Left kidney (tissue), 8 donors: ENCODE measurements at places on chromosomes 7 and 10. TPM values are rescaled to one million over a fixed set of nuclear protein-coding genes. Genes with fewer than 3 reads are reported as not detected.

DNA sequence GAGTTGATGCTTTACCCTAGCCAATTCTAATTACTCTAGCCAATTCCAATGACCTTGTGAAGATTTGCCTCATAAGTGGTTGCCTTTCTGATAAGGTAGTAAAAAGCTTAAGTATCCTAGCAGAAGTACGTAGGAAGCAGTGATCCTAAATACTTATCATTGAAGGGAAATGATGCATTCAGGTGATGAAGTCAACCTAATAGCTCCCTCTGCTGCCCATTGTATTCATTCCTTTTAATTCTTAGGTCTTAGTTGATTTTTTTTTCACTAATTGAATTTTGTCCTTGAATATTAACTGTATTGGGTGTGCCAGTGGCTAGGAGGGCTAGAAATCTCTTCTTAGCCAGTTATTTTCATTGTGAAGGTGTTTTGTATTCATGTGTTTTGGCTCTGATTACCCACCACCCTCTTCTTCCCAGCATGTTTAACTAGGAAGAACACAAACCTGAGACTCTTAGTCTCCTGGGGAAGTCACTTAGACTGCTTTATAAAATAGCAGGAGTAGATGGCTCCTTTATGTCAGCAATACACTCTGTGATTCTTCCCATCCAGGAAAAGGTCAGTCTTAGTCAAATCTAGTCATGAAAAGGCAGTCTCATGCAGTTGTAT, 46.3 kb downstream of the PLEKHA8 start:
- peak; percentile 21 for DNase-seq

DNA sequence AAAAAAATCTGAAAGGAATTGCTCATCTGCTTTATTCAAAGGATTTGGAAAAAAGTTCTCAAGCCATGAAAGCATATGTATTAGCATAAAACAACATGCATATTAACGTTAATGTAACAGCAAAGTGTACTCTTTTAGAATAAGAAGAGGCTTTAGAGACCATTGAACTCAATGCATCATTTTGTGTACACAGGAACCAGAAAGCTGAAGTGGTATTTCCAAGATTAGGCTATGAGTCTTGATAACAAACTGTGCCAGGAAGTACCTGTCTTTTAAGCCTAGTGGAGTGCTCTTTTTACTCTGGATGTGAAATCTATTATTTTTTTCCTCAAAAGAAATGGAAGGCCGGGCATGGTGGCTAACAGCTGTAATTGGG, 164.2 kb downstream of the THSD7A start:
- DNase-seq: no peak

DNA sequence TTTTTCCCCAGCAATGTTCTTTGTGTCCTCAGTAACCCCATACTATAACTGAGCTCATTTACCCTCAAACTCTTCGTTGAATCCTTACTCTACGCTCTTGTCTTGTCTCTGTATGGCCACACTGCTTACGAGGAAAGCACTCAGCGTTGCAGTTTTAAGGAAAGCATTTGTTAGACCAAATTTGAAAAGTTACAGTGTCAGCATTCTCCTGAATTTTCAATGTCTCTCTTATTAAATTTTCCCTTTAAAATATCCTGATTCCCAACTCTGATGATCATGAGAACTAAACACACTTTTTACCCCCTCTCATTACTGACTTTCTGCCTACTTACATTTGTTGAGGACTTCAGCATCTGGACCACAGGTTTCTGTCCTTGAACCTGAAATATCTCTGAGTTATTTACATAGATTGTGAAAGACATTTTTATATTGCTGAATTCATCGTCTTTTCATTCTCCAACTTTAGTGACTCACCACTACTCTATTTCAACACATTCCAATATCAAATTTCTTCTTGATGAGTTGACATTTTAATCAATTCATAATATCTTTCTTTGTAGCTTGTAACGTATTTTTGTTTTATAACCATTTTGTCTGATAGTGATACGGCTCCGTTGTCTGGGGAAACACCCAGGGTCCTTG, 19.8 kb upstream of the VWDE start:
- no peak for DNase-seq

The KCNMA1 gene
- polyA plus RNA-seq: 3.6 TPM

DNA sequence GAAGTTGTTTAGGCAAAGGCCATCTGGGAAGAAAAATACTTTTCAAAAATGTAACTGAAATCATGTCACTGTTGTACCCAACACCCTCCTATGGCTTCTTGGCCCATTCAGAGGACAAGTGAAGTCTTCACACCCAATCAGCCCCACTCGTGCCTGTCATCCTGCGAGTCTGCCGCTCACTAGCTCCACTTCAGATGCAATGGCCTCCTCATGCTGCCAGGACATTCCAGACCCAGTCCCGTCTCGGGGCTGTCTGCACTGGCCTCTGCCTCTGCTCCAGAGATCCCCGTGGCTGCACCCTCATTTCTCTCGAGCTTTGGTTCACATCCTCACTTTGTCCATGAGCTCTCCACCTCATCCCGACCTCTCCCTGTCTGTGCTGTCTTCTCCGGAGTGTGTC, 227.1 kb downstream of the KCNMA1 start:
- DNase-seq: no peak

DNA sequence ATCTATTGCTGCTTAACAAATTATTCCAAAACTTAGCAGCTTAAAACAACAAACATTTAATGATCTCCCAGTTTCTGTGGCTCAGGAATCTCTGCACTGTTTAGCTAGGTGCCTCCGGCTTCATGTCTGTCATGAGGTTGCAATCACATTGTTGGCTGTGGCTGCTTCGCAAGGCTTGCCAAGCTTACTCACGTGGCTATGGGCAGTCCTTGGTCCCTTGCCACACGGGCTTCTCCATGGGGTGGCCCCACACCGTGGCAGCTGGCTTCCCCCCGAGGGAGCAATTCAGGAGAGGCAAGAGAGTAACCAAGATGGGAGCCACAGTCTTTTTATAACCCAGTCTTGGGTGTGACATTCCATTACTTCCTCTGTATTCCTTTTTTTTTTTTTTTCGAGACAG, 67.4 kb downstream of the NEURL1 start:
- DNase-seq: no peak

GRCh38 chr10:74541375-74541774, 285.0 kb upstream of the KAT6B start:
- DNase-seq: no peak

The TWIST1 gene
- 6.6 TPM for polyA plus RNA-seq

The EGFR gene
- 34.9 TPM for polyA plus RNA-seq

The PNPLA8 gene
- 39.7 TPM for polyA plus RNA-seq

- DNase-seq: no peak
Measured at GRCh38 chr10:113213035-113213434, 263.0 kb downstream of the TCF7L2 start.

- no peak for DNase-seq
Measured at GRCh38 chr7:121945480-121946236, 72.7 kb downstream of the PTPRZ1 start.

DNA sequence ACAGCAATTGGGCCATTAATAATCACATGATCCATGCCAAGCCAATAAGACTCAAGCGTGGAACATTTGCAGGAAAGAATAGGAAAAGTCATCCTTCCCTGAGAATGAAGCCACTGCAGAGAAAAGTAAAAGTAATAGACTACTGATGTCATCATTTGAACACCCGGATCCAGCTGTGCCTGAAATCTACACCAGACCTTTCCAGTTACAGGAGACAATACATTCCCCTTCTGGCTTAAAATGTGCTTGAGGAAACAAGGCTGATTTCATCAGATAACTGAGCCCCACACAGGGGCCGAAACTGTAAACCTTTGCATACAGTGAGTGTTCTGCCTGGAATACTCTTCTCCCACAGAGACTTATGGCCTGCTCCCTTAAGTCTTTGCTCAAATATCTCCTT, 232.8 kb downstream of the KCNMA1 start:
- DNase-seq: no peak

- no peak for DNase-seq
Measured at GRCh38 chr10:11036424-11037011, 18.8 kb downstream of the CELF2 start.
